ENCODE measurements at places on chromosomes 2 and 18. TPM values are rescaled to one million over a fixed set of nuclear protein-coding genes. Genes with fewer than 3 reads are reported as not detected.

The CYS1 gene
- not detected for total RNA-seq

The NRP2 gene
- 0.68 TPM for total RNA-seq

The B3GNT7 gene
- total RNA-seq = 0.22 TPM

The SRD5A2 gene
- total RNA-seq = not detected

The SPC25 gene
- total RNA-seq = not detected

The CDH2 gene
- 0.55 TPM for total RNA-seq

The POTEI gene
- not detected for total RNA-seq

The GALNT13 gene
- not detected for total RNA-seq

The TFCP2L1 gene
- total RNA-seq = 0.02 TPM

The TUBA3E gene
- not detected for total RNA-seq

The SELENOI gene
- 36.6 TPM for total RNA-seq

The KCNK3 gene
- total RNA-seq = not detected

The PLEK gene
- 18.0 TPM for total RNA-seq

The GCG gene
- not detected for total RNA-seq

The LYPD1 gene
- not detected for total RNA-seq

The FER1L5 gene
- total RNA-seq = not detected

The CRYGA gene
- total RNA-seq = not detected

The MPP4 gene
- 0.17 TPM for total RNA-seq

The VIT gene
- not detected for total RNA-seq

The ACVR1C gene
- total RNA-seq = 8.5 TPM

The GKN1 gene
- total RNA-seq = not detected

The ARHGAP25 gene
- 75.6 TPM for total RNA-seq

The ME2 gene
- total RNA-seq = 34.2 TPM

The CCDC85A gene
- not detected for total RNA-seq

The SULT1C4 gene
- not detected for total RNA-seq

The KCNF1 gene
- total RNA-seq = not detected

The DSG4 gene
- total RNA-seq = not detected

The IL37 gene
- not detected for total RNA-seq

The VWA3B gene
- total RNA-seq = not detected

The RBBP8 gene
- 3.8 TPM for total RNA-seq

The SOX11 gene
- not detected for total RNA-seq

The SKOR2 gene
- total RNA-seq = not detected

The CTLA4 gene
- 77.2 TPM for total RNA-seq

The RNF138 gene
- total RNA-seq = 104 TPM

The HOXD3 gene
- not detected for total RNA-seq

The POTEC gene
- total RNA-seq = not detected

The EPB41L3 gene
- 15.3 TPM for total RNA-seq
